ENCODE measurements at places on chromosomes 16 and 17.
A peak's percentile ranks its signal among the peaks of the same experiment; 100 is the strongest.

- DNase-seq = no peak
Observed at GRCh38 chr17:42673885-42674754, 2.7 kb downstream of the PLEKHH3 start.

GRCh38 chr17:6713130-6713917 is at the start of gene SLC13A5:
SLC13A5 (minus strand) TSS chr17:6713369; CDS start chr17:6713333, 36 bp downstream.
- DNase-seq = no peak

DNA sequence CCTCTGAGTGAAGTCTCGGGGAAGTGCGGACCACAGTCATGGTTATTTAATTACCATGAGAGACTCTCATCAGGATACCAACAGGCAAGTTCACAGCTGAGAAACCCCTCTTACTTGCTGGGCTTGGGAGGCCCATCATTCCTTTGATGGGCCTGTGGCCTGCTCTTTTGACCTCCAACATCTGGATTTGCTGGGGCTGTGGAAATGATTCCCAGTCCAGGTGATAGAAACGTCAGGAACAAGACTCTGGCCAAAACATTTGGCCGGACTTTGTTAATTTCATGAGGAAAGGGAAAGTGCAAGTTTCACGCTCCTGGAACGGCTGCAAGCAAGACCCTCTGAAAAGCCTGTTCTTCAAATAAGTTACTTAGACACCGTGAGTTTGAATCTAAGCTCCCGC is 42.5 kb downstream of the TMEM114 start:
- no peak for DNase-seq

DNA sequence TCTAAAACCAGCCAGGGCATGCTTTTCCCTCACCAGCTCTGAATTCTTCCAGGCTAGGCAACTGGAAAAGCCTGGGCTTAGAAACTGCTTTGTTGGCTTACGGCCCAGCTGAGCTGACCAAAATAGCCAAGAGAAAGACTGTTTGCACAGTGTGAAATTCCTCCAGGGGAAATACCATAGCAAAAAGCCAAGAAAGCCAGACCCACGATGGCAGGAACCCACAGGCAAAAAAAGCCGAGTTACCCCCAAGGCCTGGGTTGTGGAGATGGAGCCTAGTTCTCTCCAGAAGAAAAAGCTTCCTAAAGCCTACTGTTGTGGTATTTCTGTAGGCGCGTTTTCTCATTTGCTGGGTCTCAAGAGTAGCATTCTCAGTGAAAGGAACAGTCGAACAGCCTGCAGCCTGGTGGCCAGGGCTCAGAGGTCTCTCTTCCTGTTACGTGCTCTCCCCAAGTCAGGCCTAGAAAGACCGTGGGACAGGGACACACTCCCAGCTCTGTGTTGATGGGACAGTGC is 9.2 kb downstream of the SP2 start:
- peak; percentile 26 for DNase-seq

DNA sequence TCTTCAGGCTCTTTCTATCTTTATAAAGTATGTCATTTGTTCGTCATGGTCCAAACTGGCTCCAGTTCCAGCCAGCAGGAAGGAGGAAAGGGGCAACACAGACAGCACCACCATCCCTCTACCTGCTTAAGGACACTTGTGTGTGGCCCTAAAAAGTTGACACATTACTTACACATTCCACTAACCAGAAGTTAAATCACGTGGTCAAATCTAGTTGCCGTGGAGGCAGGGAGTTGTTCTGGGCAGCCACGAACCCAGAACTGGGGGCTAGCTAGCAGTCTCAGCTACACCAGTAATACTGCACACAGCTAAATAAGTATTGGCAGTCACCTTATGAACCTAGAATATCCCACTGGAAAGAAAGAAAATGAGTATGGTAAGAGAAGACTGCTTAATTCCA is 104.2 kb downstream of the SNX11 start:
- DNase-seq = no peak

DNA sequence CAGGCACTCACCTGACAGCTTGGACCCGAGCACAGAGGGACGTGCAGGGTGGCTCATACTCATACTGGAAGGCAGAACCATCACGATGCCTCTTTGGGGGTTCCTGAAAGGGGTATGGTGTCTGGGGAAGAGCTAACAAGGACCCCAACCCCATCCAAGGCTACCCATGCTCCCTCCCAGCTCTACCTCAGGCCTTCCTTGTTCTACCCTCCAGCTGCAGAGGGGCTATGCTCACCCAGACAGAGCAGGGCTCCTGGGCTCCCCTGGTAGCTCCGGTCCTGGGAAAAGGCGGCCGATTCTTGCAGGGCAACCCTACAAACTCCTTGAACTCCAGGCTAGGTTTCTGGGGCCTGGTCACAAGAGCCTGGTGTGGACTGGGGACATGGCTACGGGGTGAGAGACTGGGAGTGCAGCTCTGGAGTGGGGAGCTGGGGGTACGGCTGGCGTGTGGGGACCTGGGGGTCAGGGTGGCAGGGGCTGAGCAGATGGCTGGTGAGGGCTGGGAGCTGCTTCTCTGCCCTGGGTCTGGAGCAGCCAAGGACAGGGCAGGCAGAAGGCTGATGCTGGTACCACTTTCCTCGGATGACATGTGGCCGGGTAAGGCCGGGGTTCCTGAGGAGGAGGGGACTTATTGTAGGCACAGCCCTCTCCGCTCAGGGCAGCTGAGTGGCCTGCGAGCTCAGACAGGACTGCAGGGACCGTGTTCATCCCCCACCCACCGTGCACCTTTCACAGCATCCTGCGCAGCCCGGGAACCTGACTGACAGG is 2.1 kb downstream of the ACD start:
- DNase-seq = no peak

GRCh38 chr17:82979718-82980117 is 99.7 kb upstream of the METRNL start:
- no peak for DNase-seq

DNA sequence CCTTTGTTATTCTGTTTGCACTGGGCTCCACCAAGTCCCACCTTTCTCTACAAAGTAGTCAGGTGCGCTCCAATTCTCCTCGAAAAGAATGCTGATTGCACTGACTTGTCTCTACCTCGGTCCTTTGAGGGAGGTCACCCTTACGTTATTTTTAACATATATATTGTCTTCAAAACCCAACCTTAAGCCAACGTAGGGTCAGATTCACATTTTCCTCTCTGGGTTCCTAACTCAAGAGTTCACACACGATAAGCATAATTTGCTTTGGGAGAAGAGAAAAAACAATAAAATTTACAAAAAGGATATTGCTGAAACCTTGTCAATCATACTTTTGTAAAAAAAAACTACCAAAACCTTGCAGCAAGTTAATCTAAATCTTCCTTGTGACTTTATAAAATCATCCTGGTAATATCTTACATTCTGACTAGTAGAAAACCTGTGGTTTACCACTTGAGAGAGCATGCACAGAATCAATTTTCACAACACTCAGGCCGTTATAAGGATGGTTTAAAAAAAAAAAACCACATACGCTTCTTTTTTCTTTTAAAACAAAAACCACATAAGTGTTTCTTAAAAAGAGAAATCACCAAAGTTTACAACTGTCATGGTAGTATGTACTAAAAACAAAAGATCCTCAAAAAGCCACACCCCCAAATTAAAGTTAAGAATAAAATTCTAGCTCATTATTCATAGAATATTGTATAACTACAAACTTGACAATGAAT is 72.2 kb upstream of the TRAP1 start:
- DNase-seq = no peak

DNA sequence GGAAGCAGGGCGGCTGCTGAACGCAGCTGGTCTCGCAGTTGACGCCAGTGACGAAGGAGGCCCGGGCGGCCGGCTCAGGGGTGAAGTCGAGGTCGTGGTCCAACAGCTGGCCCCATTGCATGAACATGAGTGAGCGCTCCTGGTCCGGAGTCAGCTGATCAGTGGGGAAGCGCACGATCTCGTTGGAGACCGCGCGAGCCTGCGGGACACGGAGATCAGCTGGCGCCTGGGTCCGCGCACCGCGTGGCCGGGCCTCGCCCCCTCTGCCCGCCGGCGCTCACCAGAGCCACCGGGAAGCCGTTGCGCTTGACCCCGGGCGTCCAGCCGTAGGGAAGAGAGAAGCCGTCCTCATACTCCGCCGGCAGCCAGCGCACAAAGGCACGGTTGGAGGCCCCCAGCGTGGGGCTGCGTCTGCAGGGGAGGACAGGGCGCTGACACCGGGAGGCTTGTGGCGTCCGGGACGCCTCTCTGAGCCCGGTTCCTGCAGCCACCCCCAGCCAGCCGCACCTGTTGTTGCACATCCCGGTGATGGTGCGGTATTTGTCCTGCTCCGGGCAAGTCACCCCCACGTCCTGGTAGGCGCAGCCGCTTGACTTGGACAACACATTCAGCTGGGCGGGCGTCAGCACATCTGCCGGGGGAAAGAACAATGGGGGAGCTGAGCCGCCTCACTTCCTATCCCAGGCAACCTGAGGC is 1.6 kb downstream of the MPO start:
- no peak for DNase-seq

DNA sequence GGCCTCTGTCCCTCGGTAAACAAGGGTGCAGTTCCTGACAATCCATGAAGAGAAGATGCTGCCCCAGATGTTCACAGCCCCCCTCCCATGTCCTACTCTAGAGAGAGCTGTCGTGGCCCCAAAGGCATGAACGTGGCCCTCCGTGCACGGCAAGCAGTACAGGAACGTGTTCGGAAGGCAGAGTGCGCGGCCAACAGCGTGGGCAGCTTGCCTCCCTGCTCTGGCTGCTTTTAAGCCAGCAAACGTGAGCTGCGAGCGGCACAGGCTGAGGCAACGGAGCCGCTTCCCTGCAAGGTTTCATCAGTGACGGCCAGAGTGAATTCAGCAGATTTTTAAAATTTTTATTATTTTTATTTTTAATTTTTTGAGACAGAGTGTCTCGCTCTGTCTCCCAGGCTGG is 37.2 kb downstream of the PEMT start:
- DNase-seq = no peak

DNA sequence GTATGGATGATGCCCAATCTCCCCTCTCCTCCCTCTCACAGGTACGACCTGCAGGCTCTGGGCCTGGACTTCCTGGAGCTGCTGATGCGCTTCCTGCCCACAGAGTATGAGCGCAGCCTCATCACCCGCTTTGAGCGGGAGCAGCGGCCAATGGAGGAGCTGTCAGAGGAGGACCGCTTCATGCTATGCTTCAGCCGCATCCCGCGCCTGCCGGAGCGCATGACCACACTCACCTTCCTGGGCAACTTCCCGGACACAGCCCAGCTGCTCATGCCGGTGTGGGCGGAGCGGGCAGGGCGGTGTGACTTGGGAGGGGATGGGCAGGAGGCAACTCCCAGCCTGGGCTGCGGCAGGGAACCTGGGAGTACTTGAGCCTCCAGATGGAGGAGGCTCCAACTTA is 18.1 kb downstream of the SPATA32 start:
- no peak for DNase-seq

DNA sequence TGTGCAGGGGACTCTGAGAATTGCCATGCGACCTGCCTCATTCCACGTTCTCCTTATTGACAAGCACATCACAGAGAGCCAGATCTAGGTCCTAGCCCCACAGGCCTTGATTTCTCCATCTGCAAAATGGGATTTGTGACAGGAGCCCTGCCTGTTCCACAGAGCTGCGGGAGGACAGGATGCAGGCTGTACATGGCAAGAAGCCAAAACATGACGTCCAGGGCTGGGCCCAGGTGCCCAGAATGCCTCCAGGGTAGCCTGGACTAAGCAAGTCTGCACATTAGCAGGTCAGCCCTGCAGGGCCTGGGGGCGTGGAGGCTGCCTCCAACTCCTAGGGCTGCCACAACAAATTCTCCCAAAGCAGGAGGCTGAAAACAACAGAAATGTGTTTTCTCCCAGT is 235.7 kb upstream of the SDK2 start:
- no peak for DNase-seq

DNA sequence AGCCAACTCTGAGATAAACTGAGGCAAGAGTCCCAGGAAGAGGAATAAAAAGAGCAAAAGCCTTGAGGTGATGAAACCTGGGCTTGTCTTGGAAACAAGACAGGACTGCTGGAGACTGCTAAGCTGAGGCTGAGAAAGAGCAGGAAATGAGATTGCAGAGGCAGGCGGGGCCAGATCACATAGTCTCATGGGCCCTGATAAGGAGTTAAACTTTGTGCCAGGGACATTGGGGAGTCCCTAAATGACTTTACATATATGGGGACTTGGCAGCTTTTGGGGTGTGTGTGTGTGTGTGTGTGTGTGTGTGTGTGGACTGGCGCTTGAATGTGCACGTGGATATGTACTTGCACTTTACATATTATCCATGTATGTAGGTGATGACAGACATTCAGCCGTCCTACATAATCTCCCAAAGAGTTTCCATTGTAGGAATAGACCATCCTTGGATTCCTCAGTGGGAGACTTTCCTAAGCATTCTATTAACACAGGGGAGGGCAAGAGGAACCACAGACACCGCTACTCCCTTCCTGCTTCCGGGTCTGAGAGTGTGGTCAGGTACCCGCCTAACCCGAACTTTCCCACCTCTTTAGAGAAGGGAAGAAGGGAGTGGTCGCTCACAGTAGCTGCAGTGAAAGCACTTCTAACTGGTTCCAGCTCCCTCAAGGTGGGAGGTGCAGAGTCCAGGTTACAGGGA is 123.1 kb downstream of the LYRM1 start:
- DNase-seq = no peak

All from pulmonary artery endothelial cell (primary cell).